ENCODE measurements at places on chromosomes 5 and 9.

DNA sequence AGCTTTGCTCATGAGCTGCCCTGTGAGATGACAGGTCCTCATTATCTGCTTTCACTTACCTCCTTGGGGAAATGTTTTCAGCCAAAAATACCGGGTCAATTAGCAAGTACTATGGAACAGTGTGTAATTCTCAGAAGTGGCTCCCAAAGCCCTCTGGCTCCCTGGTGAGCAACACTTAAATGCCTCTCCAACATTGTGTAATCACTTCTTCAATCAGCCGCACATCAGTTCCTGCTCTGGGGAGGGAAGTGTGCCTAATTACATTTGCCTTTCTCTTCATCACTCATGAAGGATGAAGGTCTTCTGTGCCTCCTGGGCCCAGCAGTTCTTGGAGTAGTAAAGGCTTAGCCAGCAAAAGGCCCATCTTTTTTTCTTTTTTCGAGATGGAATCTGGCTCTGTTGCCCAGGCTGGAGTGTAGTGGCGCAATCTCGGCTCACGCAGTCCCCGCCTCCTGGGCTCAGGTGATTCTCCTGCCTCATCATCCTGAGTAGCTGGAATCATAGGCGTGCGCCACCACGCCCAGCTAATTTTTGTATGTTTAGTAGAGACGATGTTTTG lies 23.1 kb downstream of the NIM1K start:
- no peak for DNase-seq

DNA sequence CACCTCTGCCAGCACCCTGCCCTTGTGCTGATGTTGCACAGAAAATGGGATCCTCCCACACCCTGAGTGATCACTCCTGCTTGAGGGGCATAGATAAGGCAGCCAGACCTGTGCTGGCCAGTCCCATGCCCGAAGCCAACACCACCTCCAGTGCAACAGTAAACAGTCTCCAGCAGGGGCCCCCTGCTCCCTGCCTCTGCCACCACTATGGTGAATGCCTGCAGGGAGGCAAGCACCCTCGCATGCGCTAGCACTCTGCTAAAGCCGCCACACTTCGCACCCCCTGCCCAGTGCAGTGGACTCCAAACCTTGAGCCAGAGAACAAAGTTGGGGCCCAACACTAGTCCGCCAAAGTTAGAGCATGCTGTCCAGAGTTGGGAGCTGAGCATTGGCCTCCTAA lies 118.7 kb downstream of the PJA2 start:
- no peak for DNase-seq

DNA sequence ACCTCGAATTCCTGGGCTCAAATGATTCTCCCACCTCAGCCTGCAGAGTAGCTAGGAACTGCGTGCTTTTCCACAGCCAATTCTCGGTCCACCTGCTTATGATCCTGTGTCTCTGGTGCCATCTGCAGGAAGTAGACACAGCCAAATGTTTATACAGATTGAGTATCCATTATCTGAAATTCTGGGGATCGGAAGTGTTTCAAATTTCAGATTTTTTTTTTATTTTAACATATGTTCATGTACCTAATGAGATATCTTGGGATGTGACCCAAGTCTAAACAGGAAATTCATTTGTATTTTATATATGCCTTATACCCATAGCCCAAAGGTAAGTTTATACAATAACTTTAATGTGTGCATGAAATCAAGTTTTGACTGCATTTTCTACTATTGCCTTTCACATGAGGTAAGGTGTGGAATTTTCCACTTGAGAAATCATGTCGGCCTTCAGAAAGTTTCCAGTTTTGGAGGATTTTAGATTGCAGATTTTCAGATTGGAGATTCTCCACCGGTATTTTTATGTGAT lies 89.5 kb downstream of the ESM1 start:
- DNase-seq, result peak; percentile 37

DNA sequence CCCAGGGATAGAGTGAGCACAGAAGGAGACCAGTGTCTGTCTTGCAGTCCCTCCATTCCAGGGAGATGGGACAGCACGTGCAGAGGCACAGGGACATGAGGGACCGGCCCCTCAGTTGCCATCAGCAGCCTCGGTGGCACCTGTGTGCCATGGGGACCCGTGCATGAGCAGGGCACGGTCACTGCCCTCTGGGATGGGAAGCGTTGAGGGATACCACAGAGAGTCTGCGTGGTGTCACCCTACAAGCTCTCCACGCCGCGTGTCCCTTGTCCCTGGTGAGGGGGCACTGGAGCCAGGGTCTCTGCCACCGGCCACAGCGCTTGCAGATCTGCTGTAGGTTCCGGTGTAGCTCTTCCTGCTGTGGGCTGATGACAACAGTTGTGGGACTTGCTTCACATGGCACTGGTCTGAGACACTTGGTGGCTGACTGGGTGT lies 108.1 kb downstream of the CACNA1B start:
- no peak for DNase-seq

DNA sequence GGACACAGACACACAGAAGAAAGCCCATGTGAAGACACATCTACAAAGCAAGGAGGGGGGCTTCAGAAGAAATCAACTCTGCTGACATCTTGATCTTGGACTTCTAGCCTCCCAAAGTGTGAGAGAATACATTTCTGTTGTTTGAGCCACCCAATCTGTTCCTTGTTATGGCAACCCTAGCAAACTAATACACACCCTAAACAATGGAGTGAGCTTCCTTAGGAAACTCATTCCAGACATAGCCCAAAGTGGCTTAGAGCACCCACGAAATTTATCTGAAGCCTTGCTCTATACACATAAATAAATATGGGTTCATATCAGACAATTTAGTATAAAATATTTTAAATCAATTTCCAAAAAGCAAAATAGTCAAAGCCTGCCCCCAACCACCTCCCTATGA lies 7.6 kb upstream of the TBC1D2 start:
- no peak for DNase-seq

DNA sequence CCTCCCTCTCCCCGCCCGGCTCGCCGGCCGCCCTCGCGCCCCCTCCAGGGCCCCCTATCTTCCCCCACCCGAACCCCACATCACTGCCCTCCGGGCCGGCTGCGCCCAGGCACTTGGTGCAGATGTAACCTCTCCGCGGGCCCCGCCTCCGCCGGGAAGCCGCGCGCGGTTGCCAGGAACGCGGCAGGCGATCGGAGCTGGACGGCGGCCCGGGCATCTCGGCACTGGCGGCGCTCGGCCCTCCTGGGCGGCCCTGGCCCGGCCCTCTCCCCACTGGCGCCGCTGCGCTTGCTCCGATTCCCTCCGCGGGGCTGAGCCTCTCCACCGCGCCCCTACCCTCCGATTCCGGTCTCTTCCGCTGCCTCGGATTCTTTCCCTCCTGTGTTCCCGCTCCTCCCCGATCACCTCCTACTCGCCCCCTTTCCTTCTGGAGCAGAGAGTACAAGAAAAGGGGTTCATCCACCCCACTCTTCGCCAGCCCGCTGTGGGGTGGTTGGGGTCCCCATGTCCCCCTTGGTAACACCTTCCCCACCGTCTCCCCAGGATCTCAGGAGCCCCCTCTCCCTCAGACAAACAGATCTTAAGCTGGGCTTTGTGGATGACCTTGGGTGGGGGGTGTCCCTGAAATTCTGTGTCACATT lies 70.6 kb downstream of the C9orf50 start:
- peak; percentile 31 for DNase-seq

GRCh38 chr9:121786543-121786948 lies 135.1 kb downstream of the DAB2IP start:
- no peak for DNase-seq

GRCh38 chr5:159504857-159505304 lies 174.6 kb upstream of the IL12B start:
- no peak for DNase-seq

GRCh38 chr5:116035123-116035522 lies 2.9 kb downstream of the ARL14EPL start:
- no peak for DNase-seq

DNA sequence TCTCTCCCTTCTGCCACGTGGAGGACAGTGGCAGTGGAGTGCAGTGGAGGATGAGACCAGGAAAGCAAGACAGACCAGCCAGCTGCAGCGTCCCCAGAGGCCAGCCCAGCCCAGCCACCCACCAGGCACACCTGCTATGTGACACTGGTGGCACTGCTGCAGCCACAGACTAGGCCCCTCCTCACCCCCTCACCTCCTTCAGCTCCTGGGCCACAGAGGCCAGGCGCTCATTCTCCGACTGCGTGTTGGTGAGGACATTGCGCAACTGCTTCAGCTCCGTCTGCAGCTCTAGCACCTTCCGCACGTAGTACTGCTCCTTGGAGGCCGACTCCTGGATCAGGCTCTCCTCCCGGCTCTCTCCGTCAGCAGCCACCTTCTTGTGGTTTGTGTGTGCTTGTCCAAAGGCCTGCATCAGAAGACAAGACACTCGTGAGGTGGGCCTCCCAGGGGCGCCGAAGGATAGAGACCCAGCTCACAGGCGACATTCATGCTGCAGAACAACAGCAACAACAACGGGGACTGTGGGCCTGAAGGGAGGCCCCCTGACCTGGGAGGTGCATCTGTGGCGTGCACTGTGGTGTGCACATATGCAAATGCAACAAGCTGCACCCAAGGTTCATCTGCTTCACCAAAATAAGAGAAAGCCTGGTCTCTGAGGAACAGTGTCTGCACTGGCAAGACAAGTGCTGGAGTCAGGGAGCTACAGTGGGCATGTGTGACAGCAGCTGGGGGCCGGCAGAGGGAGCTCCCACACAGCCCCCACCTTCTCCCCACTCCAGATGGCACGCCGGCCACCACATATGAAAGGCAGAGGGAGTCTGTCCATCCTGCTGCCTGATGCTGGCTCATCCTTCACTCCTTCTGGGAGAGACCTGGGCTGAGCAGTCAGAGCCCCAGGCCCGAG lies 35.5 kb downstream of the BICD2 start:
- no peak for DNase-seq

DNA sequence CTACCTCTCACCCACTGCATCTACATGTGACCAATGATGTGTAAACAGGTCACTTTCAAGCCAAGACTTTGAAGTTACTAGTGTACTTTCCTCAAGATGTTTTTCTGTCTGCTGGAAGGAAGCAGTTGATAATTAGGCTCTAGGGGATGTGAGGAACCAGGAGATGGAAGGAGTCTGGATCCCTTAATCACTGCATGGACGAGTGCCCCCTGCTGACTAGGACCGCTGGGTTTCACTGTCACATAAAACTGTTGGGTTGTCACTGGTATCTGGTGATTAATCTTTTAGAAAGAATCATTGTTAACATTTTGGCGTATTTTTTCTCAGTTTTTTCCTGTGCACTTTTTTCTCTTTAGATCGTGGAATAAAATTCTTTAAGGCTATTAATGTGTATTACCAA lies 79.5 kb downstream of the SREK1 start:
- DNase-seq, result peak; percentile 28

DNA sequence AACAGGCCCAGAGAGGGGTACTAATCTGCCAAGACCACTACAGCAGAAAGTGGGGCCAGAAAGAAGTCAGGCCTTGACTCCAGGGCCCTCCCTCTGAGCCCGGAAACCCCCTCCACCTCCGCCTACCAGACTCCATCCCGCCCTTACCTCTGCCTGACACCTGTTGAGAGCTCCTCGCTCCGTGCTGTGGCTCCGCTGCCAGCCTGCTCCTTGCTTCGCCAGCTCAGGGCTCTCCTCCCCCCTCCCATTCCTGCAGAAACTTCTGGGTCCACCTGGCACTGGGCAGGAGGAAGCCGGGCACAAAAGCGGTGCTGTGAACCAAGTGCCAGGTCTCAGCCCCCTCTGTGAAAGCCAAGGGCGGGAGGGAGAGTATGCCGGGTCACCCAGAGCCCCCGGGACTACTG lies 6.4 kb upstream of the ST6GALNAC6 start:
- DNase-seq, result peak; percentile 80

- DNase-seq, result no peak
Observed at GRCh38 chr9:122606587-122606986, 8.0 kb upstream of the OR1Q1 start.

- DNase-seq, result no peak
Observed at GRCh38 chr5:163696579-163696887, 191.1 kb downstream of the MAT2B start.

GRCh38 chr9:9142001-9142400 lies 1342.4 kb upstream of the DMAC1 start:
- DNase-seq, result no peak

DNA sequence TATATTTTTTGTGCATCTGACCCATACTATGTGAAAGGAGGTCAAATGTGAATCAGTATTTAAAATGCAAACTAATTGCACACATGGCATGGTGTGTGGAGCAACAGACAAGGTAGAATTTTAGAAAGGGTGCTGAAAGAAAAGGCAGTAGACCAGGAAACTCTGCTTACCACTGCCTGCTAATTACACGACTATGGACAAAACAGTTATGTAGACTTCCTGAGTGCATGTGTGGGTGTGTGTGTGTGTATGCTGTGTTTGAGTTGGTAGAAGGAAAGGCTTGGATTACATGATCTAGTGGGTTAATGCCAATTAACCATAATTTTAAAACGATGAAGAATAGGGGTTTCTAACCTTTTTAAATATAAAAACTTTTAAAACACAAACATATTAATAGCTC lies 349.9 kb downstream of the SH3GL2 start:
- no peak for DNase-seq

GRCh38 chr5:168364750-168365550 lies 73.5 kb downstream of the WWC1 start:
- no peak for DNase-seq

DNA sequence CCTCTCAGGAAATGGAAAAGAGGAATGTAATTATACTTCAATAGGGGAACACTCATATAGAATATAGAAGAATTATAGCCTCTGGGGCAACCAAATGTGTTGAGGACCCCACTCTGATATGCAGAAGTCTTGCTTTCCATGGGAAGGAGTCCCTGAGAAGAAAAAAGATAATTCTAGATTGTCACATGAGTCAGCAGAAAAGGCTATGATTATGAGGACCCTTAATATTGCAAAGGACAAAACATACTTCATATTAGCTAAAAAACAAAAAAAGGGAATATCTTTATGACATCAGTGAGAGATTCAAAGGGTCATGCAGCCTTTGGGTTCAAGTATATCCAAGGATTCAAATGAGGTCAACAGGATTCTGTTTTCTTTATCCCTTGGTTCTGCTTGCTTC lies 119.5 kb downstream of the PIK3R1 start:
- no peak for DNase-seq

- DNase-seq, result peak; percentile 1
Observed at GRCh38 chr5:448766-449090, 5.8 kb downstream of the EXOC3 start.

GRCh38 chr5:90898326-90899013 lies 339.9 kb downstream of the ADGRV1 start:
- DNase-seq, result no peak

GRCh38 chr5:160797020-160797419 lies 55.0 kb downstream of the ATP10B start:
- DNase-seq, result no peak

DNA sequence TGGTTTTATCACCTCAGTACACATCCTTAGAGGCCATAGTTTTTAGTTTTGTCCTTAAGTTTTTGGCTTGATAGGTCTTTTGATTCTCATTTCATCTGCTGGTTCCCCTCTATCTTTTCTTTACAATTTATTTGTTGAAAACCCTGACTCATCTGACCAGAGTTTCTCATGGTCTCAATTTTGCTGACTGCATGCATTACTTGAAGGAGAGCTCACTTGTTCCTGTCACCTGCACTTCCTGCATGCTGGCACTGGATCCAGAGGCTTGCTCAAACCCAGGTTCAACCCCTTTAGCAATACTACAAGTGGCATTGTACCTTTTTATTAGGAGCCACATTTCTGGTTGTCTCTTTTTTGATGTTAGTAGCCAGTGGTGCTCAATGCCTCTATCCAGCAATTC lies 26.7 kb downstream of the FBXO10 start:
- no peak for DNase-seq

All from activated naive CD4-positive, alpha-beta T cell treated with anti-CD3 and anti-CD28 coated beads for 36 hours (primary cell).